ENCODE measurements at places on chromosomes 4 and X.
A peak's percentile ranks its signal among the peaks of the same experiment; 100 is the strongest.

GRCh38 chr4:136847881-136848621 lies 684.2 kb downstream of the PCDH18 start:
- DNase-seq: no peak

DNA sequence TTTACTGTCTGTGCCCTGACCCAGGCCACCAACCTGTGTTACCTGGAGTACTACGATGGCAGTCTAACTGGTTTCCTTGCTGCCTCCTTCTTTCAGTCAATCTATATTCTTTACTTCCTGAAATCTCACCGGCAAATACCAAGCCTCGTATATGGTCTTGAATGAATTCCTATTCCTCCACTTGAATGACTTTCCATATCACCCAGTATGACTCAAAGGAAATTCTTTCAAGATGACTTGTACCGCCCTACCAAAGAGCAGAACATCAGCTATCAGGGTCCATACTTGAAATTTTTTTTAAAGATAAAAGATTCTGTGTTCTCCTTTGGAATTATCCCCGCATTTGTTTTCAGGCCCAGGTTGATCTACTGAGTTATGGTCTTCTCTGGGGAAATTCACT lies 378.0 kb downstream of the AFF2 start:
- DNase-seq: no peak

DNA sequence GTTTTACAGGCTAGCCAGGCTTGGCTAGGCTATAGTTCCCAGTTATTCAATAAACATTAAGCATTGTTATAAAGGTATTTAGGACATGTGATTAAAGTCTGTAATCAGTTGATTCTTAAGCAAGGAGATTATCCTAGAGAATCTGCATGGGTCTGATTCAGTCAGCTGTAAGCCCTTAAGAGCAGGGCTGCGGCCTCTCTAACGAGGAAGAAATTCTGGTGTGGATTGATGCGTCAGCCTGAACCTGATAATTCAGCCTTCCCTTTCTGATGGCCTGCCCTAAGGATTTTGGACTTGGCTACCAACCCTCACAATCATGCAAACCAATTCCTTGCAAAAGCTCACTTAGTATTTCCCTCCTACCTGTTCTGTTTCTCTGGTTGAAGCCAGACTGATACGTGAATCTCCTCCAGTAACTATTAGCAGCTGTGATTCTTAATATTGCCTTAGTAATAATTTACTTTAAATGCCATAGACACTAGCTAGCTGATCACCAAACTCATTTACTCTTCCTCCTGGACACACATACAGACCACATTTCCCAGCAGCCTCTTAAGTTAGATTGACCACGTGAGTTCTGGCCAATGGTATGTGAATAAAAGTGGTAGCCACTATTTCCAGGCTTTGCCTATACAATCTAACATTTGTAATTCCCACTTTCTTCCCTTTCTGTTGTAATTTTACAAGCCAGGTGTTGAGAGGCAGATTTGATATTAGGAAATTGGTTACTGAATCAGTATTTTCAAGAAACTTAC lies 678.0 kb upstream of the INTU start:
- peak; percentile 67 for DNase-seq

- no peak for DNase-seq
These were observed 32.9 kb downstream of the SLC39A8 start for GRCh38 chr4:102312417-102312816.

DNA sequence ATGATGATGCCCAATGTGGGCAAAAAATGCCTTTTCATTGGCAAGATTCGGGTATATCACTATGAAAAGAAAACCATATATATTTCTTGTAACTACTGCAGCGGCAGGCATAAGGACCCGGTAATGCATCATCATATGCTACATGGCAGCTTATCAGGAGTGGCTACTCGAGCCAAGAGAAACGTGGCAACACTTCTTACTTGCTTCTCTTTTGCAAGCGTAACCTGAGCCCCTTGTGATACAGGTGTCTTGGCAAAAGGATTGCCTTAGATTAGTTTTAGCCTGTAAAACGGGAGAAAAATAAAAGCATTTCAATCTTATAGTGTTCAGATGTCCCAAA lies 280.3 kb downstream of the SPRY1 start:
- DNase-seq: no peak

GRCh38 chr4:73589887-73590801 lies 30.1 kb downstream of the RASSF6 start:
- no peak for DNase-seq

- DNase-seq: no peak
These were observed 26.7 kb downstream of the PIN4 start for GRCh38 chrX:72208126-72208800.

- DNase-seq: no peak
These were observed 127.5 kb upstream of the RADX start for GRCh38 chrX:106484233-106484632.

DNA sequence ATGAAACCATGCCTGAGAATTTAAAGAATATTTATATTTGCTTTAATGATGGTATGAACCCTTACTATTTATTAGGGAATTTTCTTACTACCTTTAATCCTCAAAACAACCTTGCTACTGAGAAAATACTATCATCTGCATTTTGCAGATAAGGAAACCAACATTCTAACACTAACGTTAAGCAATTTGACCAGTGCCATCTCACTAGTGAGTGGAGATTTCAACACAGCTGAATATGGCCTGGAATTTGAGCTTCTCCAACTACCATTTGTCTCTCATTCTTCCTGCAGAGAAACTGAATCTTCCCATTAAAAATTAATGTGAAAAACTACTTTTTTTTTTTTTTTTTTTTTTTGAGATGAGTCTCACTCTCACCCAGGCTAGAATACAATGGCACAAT lies 380.9 kb upstream of the SMIM31 start:
- no peak for DNase-seq

DNA sequence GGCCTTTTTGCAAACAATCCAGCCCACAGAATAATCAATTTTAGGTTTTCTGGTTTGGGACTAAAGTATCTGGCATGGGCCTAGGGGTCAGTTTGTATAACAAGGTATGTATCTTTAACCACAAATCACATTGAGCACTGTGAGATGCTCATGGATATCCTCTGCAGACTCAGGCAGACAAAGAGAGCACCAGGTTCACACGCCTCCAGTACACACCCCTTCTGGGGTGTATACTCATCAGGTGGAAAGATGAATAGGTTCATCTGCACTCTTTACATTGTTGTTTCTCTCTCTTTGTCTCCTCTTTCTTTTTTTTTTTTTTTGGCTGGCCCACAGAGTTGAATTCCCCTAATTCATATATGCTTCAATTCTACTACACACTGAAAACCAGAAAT lies 21.1 kb downstream of the TEC start:
- no peak for DNase-seq

- DNase-seq: no peak
These were observed 15.4 kb downstream of the HMGB2 start for GRCh38 chr4:173318648-173319211.

- DNase-seq: no peak
These were observed 9.9 kb downstream of the IGSF1 start for GRCh38 chrX:131279197-131279596.

DNA sequence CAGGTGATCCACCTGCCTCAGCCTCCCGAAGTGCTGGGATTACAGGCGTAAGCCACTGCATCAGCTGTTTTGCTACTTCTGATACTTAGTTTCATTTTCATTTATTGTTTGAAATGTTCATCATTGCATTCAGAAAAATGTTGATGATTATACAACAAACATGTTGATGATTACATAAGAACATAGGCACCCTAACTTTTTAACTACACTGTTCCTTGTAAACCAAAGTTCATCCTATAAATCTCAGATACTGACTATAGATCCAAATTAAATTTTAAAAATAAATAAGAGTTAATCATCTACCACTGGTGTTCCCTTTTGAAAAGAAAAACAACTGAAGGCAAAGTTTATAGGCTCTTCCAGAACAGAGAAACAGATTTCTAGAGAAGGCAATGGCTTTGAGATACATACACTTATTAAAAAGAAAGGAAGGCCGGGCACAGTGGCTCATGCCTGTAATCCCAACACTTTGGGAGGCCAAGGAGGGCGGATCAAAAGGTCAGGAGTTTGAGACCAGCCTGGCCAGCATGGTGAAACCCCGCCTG lies 23.4 kb downstream of the TRIM75 start:
- no peak for DNase-seq

DNA sequence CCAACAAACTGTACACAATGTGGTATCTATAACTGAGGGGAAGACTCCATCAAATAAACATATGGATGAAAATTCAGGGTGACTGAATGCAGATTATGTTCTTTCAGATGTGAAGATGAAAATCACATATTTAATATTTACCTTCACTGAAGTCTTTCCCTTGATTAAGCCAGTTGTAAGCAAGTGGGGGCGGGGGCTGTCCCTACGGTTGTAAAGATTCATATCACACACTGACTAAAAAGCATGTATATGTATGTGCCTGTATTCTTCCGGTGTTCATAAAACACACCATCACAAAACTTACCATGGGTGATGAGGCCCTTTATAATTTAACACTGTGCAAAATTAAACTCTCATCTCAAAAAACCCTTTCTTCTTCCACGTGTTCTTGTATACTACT lies 1.3 kb downstream of the TAB3 start:
- no peak for DNase-seq

DNA sequence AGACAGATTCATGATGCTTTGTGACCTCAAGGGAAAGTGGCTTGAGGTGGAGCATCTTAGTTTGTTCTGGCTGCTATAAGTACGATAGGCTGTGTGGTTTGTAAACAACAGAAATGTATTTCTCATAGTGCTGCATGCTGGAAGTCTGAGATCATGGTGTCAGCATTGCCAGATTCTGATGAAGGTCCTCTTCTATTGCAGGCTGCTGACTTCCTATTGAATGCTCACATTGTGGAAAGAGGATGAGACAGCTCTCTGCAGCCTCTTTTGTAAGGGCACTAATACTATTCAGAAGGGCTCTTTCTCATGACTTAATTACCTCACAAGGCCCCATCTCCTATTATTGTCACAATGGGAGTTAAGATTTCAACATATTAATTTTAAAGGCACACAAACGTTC lies 1674.0 kb upstream of the PCDH7 start:
- DNase-seq: no peak

GRCh38 chr4:1478766-1479355 lies 72.6 kb upstream of the NKX1-1 start:
- DNase-seq: peak; percentile 18

DNA sequence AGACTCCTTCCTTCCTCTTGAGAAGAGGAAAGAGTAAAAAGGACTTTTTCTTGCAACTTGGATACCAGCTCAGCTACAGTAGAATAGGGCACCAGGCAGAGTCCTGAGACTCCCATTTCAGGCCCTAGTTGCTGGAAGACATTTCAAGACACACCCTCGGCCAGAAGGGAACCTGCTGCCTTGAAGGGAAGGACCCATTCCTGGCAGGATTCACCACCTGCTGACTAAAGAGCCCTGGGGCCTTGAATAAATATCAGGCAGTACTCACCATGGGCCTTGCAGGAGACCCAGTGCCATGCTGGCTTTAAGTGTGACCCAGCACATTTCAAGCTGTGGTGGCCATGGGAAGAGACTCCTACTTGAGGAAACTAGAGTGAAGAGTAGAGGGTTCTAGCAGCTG lies 317.6 kb downstream of the DKK2 start:
- no peak for DNase-seq

GRCh38 chr4:122635205-122635604 lies 14.3 kb upstream of the IL21 start:
- no peak for DNase-seq

DNA sequence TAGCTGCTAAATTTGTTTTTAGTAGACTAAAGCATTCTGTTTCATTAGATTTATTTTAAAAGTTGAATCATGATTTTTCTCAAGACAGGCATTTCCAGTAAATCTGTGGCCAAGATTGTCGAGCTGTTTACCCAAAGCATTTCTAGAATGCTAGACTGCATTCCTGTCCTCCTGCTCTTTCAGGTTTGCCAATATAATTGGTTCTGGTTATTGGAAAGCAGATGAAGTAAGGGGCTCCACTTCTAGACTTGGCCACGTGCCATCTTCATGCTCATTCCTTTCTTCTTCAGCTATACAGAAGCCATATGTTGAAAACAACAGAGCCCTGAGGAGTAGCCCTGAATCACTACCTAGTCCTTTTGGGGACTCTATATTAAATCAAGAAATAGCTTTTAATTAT lies 62.5 kb downstream of the PGRMC2 start:
- DNase-seq: no peak

DNA sequence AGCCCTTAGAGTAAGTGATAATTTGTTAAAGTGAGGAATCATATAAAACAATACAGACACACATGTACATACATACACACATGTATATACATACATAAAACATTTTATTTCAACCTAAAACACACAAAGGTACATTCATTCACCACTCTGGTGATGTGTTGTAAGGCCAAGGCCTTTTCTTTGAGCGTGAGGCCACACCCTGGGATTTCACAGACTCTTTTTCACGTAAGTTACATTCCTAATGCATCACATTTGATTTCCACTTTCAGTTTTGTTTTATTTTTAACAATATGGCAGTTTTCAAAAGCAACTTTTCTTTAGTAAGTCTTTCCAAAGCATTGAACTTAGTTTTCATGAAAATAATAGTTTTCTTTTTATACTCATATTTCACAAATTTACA lies 170.7 kb downstream of the COL4A6 start:
- DNase-seq: no peak

GRCh38 chr4:12697970-12698369 lies 786.2 kb downstream of the RAB28 start:
- DNase-seq: no peak
